Tibial artery (tissue), 4 donors: ENCODE measurements at places on chromosomes 6 and 20.

GRCh38 chr6:138654715-138655634 lies 118.6 kb upstream of the CCDC28A start:
- H3K27ac ChIP-seq = no peak overlapping the region
- no peak overlapping the region for H3K4me3 ChIP-seq
- peaks cover 3% of the 10 kb centered on the region for H3K4me1 ChIP-seq
- no peaks in the 10 kb centered on the region for H3K36me3 ChIP-seq
- no peaks in the 10 kb centered on the region for H3K27me3 ChIP-seq

- H3K4me1 ChIP-seq = peaks cover 3% of the 10 kb centered on the region
- no peaks in the 10 kb centered on the region for H3K27me3 ChIP-seq
- H3K36me3 ChIP-seq = no peaks in the 10 kb centered on the region
- H3K27ac ChIP-seq = peak overlapping the region; percentile 66
- DNase-seq = peak; percentile 85
Measured at GRCh38 chr20:23143098-23143497, 57.0 kb upstream of the CD93 start.

- no peak overlapping the region for H3K4me3 ChIP-seq
- H3K27ac ChIP-seq = no peak overlapping the region
- H3K36me3 ChIP-seq = peaks cover 23% of the 10 kb centered on the region
Measured at GRCh38 chr6:24444588-24444987, 41.9 kb downstream of the MRS2 start.

- peak; percentile 94 for DNase-seq
- no peak overlapping the region for H3K4me3 ChIP-seq
- peak overlapping the region; percentile 86 for H3K27ac ChIP-seq
- H3K27me3 ChIP-seq = no peaks in the 10 kb centered on the region
Measured at GRCh38 chr6:52517502-52518278, 59.2 kb downstream of the TRAM2 start.
